Activated CD4-positive, alpha-beta T cell treated with anti-CD3 and anti-CD28 coated beads, Interleukin-10, Interleukin-2, amounts not matched to agents 100 ng/mL and 50 ng/mL, durations not matched to agents 16 hours and 8 hours (primary cell): ENCODE measurements at places on chromosomes 1 and 21.

- no peak for DNase-seq
Observed at GRCh38 chr1:29800522-29800956, 564.2 kb downstream of the PTPRU start.

- no peak for DNase-seq
Observed at GRCh38 chr1:92095874-92096273, 15.7 kb downstream of the BTBD8 start.

- DNase-seq: no peak
Observed at GRCh38 chr1:216812966-216813365, 89.7 kb upstream of the ESRRG start.

DNA sequence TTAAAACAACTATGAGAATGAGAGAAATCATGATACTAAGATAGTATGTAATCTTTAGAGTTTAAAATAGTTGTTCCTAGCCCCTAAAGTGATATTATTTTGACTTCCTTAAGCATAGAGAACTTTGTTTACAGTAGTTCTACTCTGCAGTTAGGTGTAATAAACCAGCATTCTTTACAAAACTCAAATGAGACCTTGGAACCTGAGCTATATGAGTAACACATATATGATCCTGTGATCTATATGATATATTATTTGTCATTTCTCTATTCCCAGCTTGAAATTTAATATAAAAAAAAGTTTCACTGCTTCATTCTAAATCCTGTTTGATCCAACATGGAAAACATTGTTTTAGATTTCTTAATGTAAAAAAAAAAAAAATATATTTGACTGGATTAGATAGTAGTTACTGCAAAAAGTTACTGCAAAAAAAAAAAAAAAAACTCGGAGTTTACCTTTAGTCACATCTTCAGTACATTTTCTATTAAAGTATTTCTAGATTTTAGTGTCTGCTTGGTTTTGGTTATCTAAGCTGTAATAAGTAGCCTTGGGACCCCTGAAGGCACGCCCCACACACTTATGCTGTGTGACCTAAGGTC is 463.8 kb downstream of the USP25 start:
- DNase-seq: no peak

DNA sequence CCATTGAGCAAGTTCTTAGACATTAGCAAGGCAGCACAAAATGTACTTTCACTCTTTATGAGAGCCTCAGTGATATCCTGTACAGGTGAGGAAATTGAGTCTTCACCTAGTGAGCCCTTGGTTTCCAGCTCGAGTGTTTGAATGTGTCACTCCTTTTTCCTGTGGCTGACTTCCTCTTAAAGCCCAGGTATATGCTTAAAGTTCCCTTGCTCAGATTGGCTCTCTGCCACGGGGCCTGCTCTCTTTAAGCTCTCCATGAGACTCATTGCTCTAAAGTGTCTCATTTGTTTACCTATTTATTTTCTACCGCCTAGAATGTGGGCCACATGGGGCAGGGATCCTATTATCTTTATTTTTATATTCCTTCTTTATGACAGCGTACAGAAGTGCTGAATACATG is 324.9 kb downstream of the SIPA1L2 start:
- no peak for DNase-seq

- DNase-seq: no peak
Observed at GRCh38 chr1:72516826-72517225, 234.5 kb upstream of the NEGR1 start.

- DNase-seq: no peak
Observed at GRCh38 chr1:150575072-150575489, 4.3 kb downstream of the MCL1 start.

- DNase-seq: no peak
Observed at GRCh38 chr1:212752252-212752933, 39.2 kb downstream of the NSL1 start.

DNA sequence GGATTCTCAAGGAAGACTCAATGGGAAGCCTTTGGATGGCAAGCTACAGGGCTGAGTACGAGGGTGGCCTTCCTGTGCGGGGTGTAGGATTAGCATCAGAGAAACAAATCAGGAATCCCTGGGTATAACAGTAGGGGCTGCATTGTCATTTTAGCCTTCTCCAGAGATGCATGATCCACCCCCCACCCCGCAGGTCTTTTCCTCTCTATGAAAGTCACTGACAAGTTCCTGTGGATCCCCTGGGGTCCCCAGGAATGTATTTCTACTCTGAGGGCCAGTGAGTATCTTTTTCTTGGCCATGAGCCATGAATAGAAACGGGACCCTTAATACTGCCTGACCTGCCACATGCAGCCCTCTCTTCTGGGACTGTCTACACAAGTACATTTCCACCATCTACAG is 473.0 kb upstream of the VAMP3 start:
- no peak for DNase-seq

DNA sequence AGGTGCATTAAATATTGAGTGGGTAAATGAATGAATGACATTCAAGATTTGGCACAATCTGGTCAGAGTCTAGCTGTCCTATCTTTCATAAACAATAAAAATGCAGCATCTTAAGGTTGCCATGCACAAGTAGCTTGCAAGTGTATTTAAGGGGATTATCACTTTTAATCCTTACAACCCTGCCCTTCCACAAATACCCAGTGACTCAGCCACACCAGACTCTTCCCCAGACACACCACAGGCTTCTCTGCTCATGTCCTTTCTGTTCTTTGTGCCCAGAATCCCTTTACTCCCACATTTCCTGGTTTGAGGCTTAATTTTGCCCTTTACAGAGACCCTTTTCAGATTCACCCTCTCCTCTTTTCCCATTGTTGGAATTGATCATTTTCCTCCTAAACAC is 59.8 kb downstream of the KIRREL1 start:
- DNase-seq: no peak

GRCh38 chr1:118984722-118985639 is 3.2 kb downstream of the TBX15 start:
- DNase-seq: no peak

DNA sequence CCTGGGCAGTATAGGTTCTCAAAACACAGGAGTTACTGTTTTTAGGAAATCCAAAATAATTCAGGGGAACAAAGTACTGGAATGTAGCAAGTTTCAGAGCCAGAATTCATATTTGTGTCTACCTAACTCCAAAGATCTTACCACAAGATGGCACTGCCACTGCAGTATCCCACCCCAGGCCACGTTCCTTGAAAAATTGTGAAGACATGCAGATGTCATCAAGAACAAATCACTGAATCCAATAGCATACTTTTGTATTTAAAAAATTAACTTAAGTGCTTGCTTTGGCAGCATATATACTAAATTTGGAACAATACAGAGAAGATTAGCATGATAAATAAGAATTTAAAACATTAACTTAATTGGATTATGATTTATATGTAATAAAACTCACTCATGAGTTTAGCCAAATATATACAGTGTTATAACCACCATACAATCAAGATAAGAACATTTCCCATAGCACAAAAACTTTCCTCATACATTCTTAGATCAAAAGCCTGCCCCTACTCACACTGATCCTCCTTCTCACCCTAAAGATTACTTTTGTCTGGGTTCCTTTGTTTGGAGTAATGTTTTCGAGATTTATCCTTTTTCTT is 209.9 kb downstream of the FAF1 start:
- no peak for DNase-seq

DNA sequence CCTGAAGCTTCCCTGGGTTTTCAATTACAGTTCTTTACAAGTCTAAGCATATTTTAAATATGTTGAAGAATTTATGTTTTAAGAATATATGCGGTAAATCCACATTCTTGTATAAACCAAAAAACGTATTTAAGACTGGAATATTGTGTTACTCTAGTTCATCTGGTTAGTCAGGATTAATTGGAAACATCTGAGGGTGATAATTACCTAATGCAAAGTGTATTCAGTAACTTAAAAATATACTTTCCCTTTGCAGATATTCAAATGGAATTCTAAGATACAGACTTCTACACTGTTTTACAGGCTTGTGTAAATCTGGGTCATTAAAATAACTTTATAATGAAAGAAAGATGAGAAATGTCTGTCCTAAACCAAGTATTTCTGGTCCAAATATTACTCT is 302.0 kb downstream of the VAV3 start:
- DNase-seq: no peak

- DNase-seq: peak; percentile 80
Observed at GRCh38 chr1:151157067-151157531, 650 bp downstream of the TNFAIP8L2 start.

DNA sequence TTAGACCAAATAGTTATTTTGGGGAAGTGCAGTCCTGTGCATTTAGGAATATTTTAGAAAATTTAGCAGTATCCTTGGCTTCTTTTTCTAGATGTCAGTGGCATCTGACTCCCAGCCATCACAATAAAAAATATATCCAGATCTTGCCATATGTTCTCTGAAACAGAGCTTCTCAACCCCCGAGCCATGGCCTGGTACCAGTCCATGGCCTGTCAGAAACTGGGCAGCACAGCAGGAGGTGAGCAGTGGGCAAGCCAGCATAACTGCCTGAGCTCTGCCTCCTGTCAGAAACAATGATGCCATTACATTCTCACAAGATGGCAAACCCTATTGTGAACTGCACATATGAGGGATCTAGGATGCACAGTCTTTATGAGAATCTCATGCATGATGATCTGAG is 480.0 kb downstream of the LRRIQ3 start:
- DNase-seq: no peak
